ENCODE measurements at places on chromosomes 4 and X. TPM values are rescaled to one million over a fixed set of nuclear protein-coding genes. Genes with fewer than 3 reads are reported as not detected.

The KLB gene
- total RNA-seq = 0.06 TPM

The CPEB2 gene
- 19.3 TPM for total RNA-seq

The ITIH6 gene
- total RNA-seq = not detected

The GAGE12F gene
- total RNA-seq = not detected

The CSAG3 gene
- not detected for total RNA-seq

The EGFL6 gene
- not detected for total RNA-seq

The XG gene
- 11.5 TPM for total RNA-seq

The COL25A1 gene
- 0.06 TPM for total RNA-seq

The ZCCHC12 gene
- not detected for total RNA-seq

The ATOH1 gene
- not detected for total RNA-seq

The DNAAF6 gene
- total RNA-seq = not detected

The MID1 gene
- total RNA-seq = 10.7 TPM

The ZNF185 gene
- total RNA-seq = 4.6 TPM

The TKTL1 gene
- not detected for total RNA-seq

The TMPRSS11B gene
- total RNA-seq = not detected

The PPP4R3C gene
- total RNA-seq = not detected

The GPR143 gene
- total RNA-seq = not detected

The ZBED1 gene
- total RNA-seq = 27.5 TPM

The CACNA1F gene
- total RNA-seq = not detected

The TIGD4 gene
- 0.13 TPM for total RNA-seq

The PABPC1L2B gene
- not detected for total RNA-seq

The UGT2B11 gene
- total RNA-seq = not detected

The MAP3K15 gene
- total RNA-seq = not detected

The RENBP gene
- 18.8 TPM for total RNA-seq

The NAP1L2 gene
- 1.2 TPM for total RNA-seq

The GPRASP2 gene
- 17.8 TPM for total RNA-seq

Data from aortic smooth muscle cell (primary cell).